EH (cell line): ENCODE measurements at places on chromosomes 6 and 20.

DNA sequence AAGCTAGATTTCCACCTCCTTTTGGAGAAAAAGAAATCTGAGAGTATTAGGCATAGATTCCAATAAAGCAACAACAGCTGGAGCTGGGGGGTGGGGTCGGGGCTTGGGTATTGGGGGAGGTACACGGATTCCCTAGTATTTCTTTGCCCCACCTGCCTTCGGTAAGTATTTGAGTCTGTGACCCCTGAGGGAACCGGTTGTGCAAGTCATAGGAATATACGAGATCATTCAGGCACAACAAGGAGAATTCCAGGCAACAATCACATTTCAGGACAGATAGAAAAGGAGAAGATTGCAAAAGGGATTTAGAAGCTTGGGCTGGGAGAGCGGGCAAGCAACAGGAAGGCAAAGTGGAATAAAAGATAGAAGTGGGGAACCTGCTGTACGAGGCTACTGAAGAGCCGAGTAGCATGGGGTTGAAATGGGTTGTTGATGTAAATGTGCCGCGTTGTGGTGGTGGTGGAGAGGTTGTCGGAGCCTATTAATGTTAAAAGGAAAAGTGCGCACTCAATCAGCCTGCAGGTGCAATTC is 148.9 kb downstream of the BCAS1 start:
- no peak for DNase-seq

DNA sequence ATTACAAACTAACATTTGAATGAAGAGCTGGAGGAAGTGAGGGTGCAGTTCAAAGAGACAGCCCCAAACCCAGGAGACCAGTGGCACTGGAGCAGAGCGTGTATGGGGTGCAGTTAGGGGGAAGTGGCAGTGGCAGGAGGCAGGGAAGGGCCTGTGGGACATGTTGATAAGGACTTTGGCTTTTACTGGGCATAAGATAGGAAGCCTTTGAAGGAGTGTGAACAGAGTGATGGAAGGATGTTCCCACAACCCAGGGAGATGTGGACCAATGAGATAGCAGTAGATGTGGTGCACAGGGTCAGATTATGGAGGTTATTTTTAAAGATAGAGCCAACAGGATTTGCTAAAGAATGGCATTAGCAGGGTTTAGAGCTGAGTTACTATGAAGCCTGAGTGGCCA is 56.4 kb downstream of the AIG1 start:
- no peak for DNase-seq

DNA sequence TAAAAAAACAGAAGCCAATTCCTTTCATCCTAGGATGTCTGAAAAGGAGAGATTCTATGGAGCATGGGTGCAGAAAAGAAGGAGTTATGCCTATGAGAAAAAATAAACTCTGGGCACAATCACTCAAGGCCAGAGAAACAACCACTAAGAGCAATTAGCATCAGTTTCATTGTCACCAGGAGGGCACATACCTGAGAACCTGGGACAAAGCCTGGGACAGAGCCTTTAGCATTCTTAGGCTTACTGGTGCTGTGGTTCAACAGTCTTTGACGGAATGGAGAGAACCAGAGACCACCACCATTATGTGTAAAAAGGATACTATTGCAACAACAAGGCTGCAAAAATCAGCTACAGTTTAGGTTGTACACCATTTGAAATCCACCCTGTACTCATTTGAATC is 29.4 kb upstream of the BCKDHB start:
- no peak for DNase-seq

- DNase-seq, result no peak
These were observed 15.1 kb upstream of the SNRPB2 start for GRCh38 chr20:16714751-16715150.

- no peak for DNase-seq
These were observed 17.5 kb downstream of the FRMD1 start for GRCh38 chr6:168061269-168062210.

GRCh38 chr6:90290811-90291420 is 5.7 kb downstream of the BACH2 start:
- DNase-seq, result no peak

DNA sequence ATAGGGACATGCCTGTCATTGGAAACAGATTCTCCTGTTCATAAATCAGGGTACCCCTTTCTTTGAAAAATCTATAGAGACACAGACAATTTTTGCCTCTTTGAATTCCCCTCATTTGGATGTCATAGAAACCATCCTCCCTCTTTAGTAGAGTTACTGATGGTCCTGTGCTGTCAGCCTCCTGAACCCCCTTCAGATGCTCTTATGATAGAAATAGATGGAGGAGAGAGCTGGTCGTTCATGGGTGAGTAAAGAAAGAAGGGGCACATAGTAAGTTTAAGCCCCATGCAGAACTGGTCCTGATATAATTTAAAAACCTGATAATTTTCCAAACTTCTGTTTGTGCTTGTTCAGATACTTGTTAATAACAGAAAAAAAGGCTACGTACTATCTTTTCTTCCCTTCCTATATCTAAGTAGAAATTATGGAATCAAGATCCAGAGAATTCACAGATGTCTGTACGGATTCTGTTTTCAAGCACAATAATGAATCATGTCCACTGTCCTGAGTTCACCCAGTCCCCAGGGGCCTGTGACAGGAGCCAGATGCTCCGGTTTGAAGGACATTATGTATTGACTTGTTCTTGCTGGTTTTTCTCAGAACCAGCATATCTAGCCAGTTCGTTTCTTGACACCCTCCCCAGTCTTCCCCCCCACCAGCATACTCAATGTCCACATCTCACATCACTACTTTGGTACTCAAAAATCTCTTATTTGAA is 78.1 kb downstream of the NCOA7 start:
- no peak for DNase-seq

DNA sequence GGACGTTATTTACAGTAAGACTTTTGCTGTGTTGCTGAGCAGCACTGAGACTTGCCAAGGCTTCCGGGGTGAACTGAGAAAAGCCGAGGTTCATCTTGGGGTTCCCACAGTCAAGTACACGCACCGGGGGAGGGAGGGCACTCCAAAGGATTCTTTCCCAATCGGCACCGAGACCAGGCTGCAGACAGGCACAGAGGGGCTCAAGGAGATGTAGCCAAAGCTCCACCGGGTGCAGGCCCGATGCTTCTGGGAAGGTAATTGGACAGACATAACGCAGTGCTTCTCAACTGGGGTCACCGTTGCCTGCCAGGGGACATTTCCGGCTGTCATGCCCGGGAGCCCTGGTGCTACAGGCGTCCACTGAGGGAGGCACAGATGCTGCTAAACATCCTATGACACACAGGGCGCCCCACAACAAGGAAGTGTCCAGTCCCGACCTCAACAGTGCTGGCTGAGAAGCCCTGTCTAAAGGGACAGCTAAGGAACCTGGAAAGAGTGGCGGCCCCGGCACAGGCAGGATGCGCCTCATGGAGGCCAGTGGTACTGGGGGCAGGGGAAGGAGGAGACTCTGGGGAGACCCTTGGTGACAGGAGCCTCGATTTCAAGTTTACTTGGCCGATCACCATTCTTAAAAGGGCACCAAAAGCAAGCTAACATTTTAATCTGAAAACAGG is 92.9 kb downstream of the RAMACL start:
- DNase-seq, result no peak

DNA sequence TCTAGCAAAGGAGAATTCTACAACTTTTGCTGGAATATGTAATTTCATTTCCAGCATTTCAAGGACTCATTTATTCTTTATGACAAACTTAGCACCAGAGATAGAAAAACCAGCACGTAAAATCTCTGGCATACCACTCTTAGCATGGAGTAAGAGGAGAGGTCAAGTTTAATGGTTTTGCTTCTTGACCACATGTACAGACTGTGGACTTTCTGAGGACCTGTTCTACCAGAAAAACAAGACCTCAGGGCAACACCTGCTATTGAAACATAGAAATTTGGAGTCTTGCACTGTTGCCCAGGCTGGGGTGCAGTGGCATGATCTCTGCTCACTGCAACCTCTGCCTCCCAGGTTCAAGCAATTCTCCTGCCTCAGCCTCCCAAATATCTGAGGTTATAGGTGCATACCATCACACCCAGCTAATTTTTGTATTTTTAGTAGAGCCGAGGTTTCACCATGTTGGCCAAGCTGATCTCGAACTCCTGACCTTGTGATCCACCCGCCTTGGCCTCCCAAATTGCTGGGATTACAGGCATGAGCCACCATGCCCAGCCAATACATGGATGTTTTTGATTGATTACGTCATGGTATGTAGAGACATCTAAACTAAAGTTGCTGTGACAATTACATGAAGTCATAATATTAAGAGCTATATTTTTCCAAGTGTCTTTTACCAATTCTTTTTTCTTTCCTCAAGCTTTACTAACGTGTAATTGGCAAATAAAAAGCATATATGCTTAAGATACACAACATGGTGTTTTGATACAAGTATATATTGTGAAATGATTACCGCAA is 36.1 kb downstream of the CRYBG1 start:
- no peak for DNase-seq

DNA sequence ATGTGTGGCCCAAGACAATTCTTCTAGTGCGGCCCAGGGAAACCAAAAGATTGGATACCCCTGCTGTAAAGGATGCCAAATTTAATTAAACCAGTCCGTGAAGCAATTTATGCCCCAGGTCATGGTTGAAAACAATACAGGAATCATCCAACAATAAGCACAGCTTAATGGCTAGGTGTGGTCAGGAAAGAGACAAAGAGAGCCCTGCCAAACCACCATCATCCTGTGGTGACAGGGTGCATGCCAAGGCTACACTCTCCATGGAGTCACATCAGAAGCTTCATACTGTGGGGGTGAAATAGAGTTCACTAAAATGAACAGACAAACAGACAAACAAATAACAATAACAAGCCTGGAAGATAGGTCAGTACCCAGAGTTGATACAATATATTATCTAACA is 62.7 kb downstream of the DZANK1 start:
- no peak for DNase-seq

DNA sequence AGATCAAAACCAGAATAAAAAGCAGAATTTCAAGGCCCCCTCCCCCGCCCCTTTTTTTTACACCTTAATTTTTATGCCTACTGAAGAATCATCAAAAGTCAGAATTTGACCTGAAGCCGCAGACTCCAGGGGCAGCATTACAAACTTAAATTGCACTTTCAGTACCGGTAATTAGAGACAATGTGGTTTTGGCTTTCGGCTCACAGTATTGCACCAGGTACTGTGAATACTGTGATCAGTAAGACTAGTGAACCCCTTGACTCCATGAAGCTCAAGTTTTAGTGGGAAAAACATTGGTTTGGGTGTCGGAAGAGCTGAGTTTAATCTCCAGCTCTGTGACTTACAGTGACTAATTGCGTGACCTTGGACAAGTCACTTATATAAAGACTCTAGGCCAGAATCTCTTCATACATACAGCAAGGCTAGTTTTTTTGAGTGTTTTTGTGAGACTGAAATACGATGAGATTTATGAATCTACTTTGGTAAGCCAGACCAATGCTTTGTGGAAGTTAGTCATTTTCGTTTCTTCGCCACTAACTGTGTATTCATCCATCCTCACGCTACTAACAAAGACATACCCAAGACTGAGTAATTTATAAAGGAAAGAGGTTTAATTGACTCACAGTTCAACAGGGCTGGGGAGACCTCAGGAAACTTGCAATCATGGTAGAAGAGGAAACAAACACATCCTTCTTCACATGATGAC is 114.7 kb downstream of the SASH1 start:
- peak; percentile 80 for DNase-seq

DNA sequence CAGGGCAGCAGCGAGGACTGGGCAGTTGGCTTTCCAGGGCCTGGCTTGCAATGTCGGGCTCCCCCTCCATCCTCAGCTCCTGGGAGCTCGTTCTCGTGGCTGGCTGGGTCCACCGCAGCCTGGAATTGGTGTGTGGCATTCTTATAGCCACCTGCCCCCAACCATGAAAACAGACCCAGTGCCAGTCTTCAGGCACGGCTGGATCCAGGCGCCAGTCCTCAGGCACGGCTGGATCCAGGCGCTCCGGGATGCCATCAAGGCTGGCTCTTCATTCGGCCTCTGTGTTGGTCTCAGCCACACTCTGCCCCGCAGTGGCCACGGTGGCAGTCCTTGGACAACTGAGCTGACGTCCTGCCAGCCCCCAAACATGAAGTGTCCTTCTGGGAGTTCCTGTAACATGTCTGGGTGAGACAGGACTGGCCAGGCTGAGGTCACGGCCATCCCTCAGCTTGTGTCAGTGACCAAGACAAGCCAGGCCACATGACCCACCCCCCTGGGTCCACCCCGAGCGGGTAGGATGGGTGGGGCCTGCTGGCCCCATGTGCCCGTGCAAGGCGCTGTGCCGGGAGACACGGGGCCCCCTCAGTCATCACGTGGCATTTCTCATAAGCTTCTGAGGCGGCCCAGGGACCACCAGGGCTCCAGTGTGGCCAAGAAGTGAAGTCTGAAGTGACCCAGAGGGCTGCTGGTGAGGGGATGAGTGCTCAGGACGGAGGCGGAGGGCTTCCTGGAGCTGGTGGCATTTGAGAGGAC is 99.0 kb downstream of the TAF4 start:
- no peak for DNase-seq

DNA sequence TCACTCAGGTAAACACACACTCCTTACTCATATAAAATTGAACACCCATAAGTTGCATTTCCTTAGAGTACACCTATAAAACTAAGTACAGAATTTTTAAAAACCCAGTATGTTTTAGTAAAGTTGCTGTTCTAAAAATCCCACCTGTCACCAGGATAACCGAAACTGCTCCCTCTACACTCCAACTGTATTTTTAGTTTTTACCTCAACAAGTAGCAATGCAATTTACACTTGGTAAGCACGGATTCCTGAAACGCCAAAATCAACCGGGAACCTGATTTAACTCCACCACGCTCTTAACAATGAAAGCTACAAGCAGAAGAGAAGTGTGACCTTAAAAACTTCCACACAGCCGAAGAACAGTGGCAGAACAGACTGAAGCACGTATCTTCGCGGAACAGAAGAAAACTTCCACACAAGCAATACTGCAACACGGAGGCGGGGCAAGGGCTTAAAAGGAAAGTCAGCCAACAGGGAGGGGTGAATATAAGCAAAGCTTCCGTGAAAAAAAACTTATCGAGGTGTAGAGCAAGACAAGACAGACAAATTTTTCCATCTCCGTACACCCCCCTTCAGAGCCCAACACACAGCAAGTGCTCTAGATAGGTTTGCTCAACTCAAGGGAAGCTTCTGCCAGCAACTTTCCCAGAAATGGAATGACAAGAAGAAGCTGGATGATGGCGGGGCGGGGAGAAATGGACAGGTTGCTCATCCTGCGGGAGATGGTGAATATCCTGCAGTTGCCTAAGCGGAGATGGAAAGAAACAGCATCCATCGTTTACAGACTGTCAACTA is 1.4 kb downstream of the STAU1 start:
- peak; percentile 65 for DNase-seq

DNA sequence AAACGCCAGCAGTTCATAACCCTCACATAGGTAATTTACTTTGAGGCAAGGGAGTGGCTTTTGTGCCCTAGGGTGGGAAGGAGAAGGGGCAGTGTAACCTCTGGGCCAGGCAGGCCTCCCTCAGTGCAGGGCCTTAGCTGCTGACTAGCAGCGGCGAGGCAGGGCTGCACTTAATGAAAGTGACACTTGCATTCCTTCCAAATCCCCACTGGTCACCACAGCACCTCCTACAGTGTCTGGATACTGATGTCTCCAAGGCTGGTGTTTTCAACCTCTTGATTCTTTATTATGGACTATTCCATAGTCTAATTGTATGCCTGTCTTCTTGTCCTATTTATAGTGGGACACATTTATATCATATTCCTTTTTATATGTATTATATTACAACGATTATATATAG is 152.7 kb downstream of the LY86 start:
- DNase-seq, result no peak
